ENCODE measurements at places on chromosomes 5 and 9.

GRCh38 chr5:151620461-151620840 lies 29.3 kb upstream of the FAT2 start:
- DNase-seq = no peak

GRCh38 chr5:104539618-104540350 lies 977.2 kb upstream of the NUDT12 start:
- DNase-seq = no peak

DNA sequence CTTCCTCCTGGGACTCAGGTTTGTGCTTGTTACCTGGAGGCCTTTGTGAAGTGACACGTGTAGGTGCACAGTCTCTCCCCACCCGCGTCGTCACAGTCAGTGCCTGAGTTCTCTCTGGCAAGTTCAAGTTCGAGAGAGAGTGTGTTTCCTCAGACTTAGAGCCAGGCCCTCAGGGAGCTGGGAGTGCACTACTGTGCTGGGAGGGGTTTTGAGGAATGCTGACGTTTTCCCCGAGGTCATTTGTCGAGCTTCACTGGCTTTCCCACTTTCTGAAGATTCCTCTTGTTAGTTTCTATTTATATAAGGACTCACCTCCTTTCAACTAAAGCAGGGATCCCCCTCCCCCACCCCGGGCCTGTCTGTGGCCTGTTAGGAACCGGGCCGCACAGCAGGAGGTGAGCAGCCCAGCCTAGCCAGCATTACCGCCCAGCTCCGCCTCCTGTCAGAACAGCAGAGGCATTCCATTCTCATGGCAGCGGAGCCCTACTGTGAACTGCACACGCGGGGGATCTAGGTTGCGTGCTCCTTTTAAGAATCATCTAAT lies 209.2 kb downstream of the DIRAS2 start:
- DNase-seq = no peak

DNA sequence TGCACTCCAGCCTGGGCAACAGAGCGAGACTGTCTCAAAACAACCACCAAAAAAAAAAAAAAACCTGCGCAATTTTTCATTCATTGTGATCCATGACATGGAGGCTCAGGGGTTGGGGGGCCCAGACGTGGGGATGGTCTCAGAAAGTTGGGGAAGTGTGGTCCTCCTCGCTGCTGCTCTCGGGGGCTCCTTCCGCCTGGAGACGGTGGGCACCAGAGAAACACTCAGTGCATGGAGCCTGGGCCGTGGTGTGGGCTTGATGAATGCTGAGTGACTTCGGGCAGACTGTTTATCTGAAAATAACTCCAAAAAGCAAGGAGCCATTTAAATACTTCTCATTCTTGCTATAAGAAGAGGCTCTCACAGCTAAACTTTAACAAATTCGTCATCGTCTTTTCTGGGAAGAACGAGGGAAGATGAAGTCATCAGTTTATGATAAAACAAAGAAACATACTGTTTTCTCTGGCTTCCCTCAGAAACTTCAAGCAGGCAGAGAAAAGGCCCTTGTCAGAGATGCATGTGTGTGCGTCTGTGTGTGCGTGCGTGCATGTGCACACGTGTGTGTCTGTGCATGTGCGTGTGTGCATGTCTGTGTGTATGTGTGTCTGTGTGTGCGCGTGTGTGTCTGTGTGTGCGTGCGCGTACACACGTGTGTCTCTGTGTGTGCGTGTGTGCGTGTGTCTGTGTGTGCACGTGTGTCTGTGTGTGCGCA lies 35.0 kb downstream of the RASGEF1C start:
- DNase-seq = no peak

DNA sequence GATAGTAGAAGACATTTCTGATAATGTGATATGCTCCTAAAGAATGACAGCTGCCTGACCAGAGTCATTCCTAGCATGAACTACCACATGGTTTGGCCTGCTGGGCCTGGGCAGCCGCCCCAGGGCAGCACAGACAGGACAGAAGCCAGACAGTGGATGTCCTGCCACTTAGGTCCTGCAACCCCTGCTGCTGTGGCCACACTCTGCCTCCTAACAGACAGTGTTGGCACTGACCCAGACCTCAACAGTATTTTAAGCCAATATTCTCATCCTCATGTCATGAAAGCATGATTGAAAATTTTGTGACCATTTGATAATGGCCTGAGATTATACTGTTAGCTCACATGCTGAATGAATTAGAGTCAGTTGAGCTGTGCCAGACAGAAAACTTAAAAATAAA lies 15.8 kb downstream of the CENPP start:
- DNase-seq = no peak

GRCh38 chr5:107436201-107436600 lies 234.5 kb downstream of the EFNA5 start:
- no peak for DNase-seq

DNA sequence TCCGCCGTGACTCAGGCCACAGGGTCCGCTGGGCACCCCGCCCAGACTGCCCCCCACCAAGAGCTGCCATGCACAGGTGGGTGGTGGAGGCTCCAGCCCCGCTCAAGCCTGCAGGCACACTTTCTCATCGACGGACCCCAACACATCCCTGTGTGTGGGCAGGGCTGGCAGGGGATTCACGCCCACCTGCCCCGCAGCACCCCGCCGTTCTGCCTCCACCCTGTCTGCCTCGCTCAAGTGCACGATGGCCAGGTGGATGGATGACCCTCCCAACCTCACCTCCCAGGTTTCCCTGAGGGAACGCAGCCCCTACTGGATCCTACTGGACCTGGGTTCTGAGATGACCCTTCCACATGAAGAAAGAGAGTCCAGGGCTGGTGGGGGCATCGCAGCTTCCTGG lies 26.1 kb upstream of the FCN1 start:
- no peak for DNase-seq

DNA sequence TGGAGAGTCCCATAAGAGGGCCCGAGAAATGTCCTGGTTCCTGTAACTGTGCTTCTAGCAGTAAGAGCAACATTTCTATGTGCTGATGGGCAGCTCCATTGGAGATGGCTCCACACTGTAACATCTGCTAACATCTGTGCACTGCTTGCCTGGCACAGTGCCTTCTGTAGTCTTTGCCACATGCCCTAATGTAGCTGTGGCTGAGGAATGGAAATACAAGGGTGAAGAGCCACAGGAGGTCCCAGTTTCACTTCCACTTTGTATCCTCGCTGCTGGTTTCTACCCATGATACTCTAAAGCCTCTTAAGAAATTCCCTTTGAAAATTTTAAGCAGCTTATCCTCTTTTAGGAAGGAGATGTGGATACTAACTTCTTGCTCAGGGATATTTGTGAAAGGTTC lies 97.4 kb downstream of the HOMER1 start:
- DNase-seq = no peak

DNA sequence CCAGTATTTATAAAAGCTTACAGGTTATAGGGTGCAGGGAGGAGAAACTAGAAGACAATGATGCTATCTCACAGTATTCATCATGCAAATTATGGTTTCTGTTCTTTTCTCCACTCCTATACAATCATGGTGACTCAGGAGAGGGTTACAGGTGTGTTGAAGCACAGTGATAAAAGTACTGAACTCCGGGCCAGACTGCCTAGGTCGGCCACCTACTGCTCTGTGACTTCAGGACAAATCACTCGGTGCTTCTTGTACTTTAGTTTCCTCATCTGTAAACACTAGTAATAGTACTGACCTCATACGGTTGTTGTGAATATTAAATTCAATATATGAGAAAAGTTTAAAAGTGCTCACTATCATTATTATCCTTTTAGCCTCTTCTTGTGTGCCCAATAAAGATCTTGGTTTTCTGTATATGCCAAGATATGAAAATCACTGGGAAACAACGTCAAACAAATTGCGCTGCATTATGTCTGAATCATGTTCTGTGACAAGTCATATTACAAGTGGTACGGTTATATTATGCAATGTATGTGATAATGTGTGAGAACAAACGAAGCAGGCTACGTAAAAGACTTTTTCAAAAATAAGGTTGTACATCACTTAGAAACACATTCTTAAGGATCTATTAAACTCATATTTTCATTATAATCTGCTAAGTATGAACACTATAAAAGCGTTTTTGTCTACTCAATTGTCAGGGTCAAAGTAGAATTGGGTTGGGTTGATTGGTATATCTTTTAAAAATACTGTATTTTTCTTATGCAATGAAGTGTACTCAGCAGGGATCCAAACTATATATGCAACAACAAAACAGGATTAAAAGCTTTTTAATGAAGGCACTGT lies 153.3 kb downstream of the EFNA5 start:
- no peak for DNase-seq

- no peak for DNase-seq
These were observed 21.3 kb upstream of the MEGF9 start for GRCh38 chr9:120735415-120736126.

- DNase-seq = no peak
These were observed 37.9 kb upstream of the OCLN start for GRCh38 chr5:69454460-69455249.

DNA sequence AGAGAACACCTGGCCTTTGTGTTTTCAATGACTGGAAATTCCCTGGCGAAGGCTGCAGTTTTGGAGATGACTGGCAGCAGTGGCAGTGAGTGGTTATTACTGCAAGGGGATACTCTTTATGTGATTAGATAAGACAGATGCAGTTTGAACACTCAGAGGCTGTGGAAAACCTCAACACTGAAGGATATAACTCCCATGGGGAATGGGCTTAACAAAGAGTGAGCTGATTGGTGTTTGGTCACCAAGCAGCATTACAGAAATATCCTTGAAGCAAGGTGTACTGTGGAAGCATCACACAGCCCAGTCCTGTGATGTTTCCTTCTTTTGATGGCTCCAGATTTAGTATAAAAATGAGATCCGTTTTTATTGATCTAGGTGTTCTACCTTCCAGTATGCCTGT lies 490.7 kb upstream of the PTPRD start:
- no peak for DNase-seq

GRCh38 chr5:175815126-175815913 lies 56.1 kb upstream of the CPLX2 start:
- no peak for DNase-seq

GRCh38 chr9:35341585-35341984 lies 148.3 kb upstream of the RUSC2 start:
- DNase-seq = peak; percentile 62

DNA sequence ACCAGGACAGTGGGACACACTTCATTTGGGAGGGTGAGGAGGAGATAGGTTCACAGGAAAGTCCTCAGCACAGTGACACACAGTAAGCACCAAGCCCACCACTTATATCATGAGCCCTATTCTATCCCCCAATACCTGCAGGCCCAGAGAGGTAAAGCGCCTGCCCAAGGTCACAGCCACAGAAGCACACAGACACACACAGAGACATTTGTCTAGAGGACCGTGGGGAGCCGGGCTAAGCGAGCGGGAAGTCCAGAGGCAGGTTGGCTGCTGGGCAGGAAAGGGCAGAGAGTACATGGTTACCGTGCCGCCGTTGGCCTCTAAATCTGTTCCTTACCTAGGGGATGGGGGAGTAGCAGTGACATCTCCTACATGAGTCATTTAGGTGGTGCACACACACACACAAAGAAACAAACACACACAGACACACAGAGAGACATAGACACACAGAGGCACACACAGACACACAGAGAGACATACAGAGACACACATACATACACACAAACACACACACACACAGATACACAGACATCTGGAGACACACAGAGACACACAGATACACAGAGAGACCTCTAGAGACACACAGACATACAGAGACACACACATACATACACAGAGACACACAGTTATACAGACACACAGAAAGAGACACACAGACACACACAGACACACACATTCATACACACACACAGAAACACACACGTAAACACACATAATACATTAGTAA lies 15.9 kb upstream of the DUSP1 start:
- DNase-seq = no peak

GRCh38 chr9:111360881-111361280 lies 30.9 kb upstream of the OR2K2 start:
- DNase-seq = no peak

DNA sequence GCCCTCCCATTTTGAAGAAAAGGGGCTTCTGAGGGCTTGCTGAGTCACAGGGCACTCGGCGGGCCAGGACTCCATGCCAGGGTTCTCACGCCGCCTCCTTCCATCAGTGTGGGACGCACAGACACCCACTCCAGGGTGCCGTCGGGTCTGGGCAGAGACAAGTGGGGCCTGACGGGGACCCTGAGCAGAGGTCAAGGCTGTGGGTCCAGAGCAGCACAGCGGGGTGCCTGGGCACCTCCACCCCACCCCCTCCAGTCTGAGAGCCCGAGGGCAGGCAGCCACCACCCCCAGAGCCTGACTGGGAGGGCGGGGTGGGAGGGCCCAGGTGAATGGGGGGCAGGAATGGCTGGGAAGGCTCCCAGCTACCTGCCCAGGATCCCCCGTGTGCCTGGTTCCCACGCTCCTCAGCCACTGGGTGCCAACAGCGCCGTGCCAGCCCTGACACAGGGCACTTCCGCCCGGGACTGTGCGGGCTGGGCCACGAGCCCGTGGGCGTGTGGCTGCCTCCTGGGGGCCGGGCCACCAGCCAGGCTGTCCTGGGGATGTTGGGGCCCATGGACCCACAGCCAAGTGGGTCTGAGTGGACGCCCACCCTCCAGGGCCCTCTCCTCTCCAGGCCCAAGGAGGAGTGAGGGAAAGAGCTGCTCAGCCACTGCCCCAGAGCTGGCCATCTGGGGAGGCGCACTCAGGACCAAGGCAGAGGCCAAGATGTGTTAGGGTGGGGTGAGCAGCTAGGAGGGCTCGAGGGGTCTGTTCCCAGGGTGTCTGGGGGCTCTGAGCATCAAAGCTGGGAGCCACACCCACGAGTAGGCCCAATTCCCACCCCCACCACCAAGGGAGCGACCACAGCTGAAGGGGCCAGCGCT lies 10.1 kb upstream of the NRARP start:
- DNase-seq = no peak

DNA sequence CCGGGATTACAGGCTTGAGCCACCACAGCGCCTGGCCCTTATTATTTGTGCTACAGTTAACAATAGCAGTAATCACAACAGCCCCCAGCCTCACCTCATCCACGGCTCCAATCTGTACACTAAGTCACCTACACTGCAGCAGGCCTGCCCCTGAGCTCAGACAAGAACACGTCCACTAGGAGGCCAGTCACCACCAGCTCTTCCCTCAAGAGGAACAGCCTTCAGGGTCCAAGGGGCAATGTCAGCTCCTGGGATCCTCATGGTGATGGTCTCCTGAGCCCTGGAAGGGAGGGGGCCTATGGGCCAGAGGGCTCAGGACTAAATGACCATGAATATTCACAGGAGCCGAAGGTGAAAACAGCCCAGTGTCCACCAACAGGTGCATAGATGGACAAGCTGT lies 67.7 kb downstream of the VAV2 start:
- no peak for DNase-seq

DNA sequence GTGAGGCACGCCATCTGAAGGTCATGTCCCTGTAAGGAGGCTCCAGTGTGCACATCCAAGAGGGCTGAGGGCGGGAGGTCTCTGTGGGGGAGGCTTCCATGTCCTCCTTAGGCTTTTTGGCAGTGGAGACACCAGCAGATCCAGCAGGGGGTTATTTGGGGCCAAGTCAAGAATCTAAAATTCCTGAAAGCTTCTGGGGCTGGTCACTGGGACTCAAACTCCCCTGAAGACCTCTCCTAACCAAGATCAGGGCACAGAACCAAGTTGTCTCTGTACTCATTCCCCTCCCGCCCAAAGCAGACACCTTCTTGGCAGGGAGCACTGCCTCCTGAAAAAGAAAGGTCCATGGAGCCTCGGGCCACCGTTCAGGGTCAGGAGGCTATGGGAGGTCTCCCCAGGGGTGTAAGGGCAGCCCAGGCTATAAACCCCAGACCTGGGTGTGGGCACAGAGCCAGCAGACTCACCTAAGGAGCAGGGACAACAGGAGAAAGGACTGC lies 127.4 kb upstream of the ADRA1B start:
- DNase-seq = no peak

All from GM04503 (cell line).